ENCODE measurements at places on chromosomes 7 and 10.

- DNase-seq: no peak
Observed at GRCh38 chr7:101635484-101635883, 6.4 kb upstream of the MYL10 start.

- no peak for DNase-seq
Observed at GRCh38 chr10:4409319-4409718, 416.7 kb upstream of the AKR1E2 start.

- no peak for DNase-seq
Observed at GRCh38 chr10:45509491-45509890, 135.5 kb downstream of the ALOX5 start.

DNA sequence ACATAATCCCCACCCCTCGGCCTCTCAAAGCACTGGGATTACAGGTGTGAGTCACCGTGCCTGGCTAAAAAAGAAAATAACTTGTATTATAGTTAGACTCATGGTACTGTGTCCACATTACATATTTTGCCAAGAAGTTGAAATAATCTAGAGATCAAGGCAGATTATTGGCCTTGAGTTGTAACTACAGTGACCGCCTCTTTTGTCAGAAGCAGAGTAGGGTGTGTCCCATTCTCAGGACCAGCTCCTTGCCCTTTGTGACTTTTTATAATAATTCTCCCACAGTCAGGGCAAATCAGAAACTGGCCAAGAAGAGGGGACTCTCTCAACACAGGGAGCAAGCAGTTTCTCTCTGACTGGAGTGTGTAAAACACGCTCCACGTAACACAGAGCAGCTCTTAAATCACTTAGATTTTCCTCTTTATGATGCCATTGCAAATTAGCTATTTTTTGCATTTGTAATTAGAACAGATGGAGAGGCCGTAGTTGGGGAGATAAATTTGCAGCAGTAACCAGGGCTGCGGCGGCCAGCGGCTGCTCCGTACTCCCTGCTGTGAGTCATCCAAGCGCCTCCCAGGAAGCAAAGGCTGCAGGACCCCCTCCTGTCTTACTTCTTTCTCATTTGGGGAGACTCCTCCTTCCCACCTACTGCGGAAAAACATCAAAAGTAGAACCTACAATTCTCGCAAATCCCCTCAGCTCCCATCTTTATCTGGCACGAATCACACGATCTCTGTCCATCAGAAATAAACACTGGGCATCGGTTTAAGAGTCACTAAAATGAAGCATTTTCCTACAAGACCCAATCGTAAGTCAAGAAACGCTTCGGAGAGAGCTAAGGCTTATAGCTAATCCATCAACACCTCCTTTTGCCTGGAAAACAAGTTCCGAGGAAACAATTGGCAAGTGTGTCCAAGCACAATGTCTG lies 32.1 kb upstream of the MSRB2 start:
- no peak for DNase-seq

GRCh38 chr7:1961701-1962276 lies 271.0 kb downstream of the MAD1L1 start:
- DNase-seq: peak; percentile 53
